ENCODE measurements at places on chromosomes 16 and 17.

DNA sequence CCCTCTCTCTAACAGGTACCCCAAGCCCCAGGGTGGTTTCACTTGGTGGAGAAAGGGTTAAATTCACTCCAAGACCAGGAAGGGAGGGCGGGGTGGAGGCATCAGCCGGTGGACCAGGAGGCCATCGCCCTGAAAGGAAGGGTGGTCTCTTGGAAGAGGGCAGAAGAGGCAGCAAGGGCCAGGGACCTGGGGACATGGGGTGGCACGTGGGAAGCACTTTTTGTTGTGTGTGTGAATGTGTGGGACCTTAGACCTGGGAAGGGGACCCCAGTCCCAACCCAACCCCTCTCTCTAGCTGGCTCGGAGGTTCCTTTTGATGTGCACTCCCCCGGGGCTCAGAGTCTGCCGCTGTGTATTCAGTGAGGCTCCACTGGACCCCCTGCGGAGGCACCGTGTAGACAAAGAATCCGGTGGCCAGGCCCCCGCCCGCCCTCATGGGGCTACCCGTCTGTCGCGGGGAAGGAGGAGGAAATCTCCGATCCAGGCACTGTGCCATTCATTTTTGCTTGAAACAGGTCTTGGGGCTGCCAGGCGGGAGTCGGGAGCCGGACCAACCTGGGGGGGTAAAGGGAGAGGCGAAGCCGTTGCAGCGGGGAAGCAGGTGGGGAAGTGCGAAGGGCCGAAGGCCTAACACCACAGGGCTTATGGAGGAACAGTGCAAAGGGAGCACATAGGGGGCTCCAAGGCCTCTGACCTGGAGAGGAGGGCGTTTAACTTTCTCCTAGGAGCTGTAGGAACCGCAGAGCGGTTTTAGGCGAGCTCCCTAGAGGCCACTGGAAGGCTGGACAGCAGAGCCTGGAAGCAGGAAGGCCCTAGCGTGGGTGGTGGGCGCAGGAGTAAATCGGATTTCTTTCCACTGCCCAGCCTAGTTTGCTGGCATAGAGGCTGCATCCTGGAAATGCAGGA lies 3.2 kb upstream of the WNT3 start:
- DNase-seq = no peak

DNA sequence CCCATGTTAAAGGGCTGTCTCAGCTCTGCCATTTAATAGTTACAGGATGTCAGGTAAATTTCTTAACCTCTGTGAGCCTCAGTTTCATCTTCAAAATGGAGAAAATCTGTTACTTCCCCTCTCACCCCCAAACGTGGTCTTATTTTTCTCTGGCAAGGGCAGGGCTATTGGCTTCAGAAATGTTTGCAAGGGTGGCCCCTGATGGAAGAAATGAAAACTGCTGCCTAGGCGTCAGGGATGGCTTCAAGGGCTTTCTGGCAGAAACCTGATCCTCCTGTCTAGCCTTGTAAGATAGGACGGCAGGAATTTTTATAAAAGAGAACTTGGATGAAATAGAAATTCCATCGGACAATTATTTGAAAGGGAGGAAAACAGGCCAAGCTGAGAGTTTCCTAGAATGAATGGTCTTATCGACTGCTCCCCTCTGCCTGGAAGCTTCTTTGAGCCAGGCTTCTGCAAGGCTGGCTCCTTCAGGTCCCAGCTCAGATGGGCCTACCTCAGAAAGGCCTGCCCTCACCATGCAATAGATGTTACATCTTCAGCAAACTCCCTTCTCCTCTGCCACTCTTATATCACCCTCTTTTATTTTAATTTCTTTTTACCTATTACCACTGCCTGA lies 43.0 kb upstream of the TANGO6 start:
- DNase-seq = peak; percentile 29

- no peak for DNase-seq
Measured at GRCh38 chr16:14341324-14342225, 270.5 kb downstream of the MRTFB start.

DNA sequence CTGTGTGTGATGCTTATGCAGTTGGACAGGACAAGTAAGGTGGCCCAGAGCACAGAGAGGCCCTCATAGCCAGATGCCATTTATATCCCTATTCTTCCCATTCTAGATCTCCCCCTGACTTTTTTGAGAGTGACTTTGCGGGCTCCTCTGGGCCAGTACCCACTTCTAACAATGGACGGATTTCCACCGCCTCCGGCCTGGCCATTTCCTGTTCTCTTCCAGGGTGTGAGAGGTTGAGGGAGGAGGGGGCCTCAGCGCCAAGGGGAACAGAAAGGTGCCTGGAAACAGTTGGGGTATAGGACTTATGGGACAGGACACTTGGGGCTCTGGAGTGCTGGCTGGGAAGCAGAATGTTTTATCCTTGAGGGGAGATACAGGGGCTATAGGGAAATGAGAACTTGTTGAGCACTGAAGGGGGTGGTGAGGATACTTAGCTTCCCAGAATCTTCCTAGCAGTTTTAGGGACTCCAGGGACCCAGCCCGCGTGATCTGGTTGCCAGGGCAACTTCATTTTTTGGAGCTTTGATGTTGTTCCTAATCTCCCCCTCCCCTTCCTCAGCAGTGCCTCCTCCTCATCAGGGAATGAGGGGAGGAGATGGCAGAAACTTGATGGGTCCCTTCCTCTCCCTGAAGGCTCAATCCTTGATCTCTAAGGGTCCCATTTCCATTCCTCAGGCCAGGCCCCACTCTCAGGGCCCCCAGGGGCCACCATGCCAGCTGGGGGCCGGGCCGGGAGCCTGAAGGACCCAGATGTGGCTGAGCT lies 3.6 kb downstream of the TAOK2 start:
- no peak for DNase-seq

DNA sequence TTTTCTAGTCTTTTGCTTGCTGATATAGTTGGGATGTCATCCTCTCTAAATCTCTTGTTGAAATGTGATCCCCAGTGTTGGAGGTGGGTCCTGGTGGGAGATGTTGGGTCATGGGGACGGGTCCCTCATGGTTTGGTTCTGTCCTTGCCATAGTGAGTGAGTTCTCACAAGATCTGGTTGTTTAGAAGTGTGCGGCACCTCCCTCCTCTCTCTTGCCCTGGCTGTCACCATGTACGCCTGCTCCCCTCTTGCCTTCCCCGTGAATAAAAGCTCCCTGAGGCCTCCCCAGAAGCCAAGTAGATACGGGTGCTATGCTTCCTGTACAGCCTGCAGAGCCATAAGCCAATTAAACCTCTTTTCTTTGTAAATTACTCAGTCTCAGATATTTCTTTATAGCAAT lies 15.2 kb downstream of the IL4R start:
- DNase-seq = no peak

DNA sequence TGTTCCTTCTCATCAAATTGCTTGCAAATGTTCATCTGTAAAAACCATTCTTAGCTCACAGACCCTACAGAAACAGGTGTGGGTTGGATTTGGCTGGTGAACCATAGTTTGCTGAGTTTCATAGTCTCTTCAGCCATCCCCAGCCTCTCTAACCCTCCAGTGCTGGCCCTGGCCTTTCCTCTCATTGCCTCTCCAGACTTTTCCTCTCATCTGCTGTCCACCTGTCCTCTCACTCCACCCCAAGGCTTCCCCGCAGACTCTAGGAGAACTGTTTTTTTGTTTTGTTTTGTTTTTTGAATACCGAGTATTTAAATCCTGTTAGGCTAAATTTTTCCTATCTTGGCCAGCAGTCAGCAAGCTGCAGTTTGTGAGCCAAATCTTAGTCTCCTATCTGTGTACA lies 41.1 kb downstream of the MEOX1 start:
- DNase-seq = no peak

- no peak for DNase-seq
Measured at GRCh38 chr16:28166394-28167208, 45.2 kb downstream of the XPO6 start.

DNA sequence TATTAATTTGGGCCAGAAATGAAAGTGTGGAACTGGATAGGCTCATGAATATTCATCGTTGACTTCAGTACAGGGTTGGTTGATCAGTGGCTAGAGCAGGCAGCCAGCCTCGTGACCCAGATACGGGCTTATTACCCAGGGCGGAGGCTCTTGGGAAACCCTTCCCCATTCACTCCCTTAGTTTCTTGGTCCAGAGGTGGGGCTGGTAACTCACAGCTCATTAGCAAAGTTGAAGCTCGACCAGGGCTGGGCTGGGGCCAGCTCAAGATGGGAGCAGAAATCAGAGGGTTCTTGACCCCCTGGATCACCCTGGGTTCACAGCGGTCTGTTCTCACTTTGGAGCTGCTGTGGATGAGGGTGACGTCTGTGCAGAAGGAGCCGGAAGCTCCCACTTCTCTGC lies 44.6 kb upstream of the GSE1 start:
- DNase-seq = no peak

DNA sequence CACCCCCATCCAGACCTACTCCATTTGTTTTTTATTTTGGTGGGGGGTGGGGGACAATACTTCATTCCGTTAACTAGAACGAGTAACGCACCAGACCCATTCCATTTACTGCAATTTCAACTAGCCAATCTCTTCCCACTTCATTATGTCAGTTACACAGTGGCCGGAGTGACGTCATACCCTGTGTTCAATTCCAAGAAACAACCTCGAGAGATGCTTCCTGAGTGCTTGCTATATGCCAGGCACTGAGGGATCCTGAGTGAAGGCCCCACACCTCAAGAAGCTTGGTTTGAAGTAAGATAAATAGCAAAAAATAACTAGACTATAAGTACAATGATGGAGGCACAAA lies 9.1 kb upstream of the SIAH1 start:
- DNase-seq = no peak

GRCh38 chr17:1229349-1229899 lies 40.8 kb upstream of the BHLHA9 start:
- DNase-seq = peak; percentile 50

DNA sequence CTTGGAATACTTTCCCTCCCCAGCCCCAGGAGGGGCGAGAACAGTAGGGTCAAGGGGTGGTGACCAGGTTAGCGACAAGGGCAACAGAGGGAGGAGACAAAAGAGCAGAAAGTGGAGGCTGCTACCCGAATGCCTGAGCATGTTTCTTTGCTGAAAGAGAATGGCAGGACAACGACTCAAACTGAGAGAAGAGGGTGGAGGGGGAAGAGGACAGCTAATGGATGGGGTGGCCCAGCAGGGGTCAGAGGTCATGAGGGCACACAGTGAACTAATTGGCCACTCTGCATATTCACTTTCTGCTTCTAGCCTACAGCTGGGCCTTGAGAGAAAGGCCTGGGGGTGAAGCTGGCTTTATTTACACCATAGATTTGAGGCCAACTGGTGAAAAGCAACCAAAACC lies 19.1 kb upstream of the DDX52 start:
- DNase-seq = no peak

- no peak for DNase-seq
Measured at GRCh38 chr17:14307560-14308024, 6.7 kb downstream of the HS3ST3B1 start.

- DNase-seq = no peak
Measured at GRCh38 chr16:53837426-53837825, 133.5 kb downstream of the FTO start.

- no peak for DNase-seq
Measured at GRCh38 chr17:30476726-30477082, 504 bp upstream of the GOSR1 start.

DNA sequence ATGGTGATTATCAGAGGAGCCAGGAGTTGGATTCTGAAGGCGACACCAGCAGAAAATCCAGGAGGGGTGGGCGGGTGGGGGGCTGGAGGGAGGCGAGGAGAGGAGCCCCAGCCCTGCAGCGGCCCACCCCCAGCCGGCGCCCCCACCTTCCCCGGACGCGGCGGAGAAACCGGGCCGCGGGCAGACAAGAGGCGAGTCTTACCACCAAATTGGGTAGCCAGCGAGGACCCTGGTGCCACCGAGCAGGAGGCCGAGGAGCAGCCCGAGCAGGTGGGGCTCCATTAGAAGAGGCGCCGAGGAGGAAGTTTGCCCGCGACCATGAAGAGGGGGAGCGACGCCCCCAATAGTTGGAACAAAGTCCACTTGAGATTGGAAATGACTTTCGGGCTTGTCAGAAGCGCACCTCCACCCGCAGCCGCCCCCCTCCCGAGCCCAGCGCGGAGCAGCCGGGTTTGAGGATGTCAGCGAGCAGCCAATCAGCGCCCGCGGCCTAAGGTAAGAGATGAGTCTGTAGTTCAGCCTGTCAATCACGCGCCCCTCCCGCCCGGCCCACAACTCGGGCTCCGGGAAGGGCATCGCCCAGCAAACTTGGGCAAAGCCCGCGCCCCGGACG lies at the start of gene WNT3:
WNT3 (minus strand) TSS at position 377 of the 613 bp plus-strand sequence; CDS start at position 282, 95 bp downstream.
- DNase-seq = no peak

DNA sequence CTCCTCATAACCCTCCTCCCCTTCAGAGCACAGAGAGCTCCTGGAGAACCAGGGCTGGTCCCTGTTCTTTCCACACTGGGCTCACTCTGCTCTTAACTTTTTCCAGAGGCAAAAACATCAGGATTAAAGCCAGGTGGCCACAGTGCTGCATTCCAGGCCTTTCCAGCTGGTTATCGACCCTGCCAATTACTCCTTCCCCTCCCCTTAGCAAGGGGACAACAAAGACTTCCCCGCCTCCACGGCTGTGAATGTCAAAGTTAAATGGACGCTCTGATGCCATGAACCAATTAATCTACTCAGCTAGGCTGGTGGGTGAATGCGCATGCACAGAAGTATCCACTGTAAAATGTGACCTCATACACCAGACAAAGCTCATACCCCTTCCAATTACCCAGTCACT lies 23.1 kb downstream of the ACLY start:
- no peak for DNase-seq

DNA sequence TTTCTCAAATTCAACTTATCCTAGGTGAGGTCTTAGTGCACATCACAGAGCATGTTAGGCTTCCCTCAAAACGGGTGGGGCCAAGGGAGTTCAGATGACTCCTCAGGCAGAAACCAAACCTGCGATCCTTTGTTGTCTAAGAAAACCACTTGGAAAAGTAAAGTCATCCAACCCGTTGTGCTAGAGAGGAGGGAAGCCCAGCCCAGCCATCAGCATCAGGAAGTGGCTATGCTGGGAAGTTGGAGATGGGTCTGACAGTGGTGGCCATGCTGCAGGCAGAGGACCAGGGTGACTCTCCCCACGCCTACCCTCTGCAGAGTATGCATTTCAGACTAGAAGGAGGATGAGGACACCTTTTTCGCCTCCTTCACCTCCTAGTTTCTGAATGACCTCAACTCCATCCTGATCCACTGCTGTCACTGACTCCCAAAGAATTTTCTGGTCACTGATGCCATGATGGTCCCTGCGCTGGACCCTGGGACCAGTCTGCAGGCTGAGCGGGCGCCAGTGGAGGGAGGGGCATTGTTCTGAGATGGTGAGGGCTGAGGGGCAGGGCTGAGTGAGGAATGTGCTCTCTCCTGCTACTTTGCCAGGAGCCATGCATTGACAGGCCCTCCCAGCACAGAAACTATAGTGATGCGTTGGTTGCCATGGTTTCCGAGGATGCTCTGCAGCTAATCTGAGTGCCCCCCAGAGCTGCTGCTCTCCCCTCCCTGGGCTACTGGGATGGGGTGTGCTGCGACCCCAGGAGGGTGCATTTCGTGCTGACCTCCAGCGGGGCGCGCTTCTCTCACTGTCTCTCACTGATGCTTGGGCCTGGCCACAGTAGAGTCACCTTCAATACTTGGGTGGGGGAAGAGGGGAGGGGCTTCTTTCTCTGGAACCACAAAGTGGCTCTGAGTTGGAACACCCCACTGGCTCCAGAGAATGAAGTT lies 20.4 kb downstream of the ALOX12B start:
- DNase-seq = no peak

Measured in adrenal gland (tissue), 19 donors.